DMS 273 treated with DMSO at 0.1 percent for 48 hours (cell line): ENCODE measurements at places on chromosomes 1 and 21.

GRCh38 chr1:21559788-21560567 is 50.8 kb downstream of the ALPL start:
- DNase-seq, result no peak

- no peak for DNase-seq
These were observed 49.2 kb upstream of the TACSTD2 start for GRCh38 chr1:58626293-58626692.

DNA sequence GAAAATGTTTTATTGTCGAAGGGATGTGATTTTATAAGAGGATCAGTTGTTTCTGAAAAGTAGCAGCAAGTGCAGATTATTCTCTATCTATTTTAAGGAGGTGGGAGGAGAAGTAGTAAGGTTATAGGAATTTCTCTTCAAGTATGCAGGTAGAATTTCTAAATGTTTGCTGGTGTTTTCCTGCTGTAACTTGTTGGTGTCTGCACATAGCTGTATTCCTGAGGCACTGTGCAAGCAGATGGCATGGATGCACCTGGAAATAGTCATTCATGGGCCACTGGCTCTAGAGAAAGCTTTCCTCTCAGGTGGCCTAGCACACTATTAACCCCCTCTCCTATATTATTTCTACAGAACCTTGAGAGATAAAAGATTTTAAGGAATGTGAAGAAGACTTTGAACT is 30.3 kb upstream of the PODN start:
- no peak for DNase-seq

- no peak for DNase-seq
These were observed 65.5 kb downstream of the LTN1 start for GRCh38 chr21:28927130-28927529.

DNA sequence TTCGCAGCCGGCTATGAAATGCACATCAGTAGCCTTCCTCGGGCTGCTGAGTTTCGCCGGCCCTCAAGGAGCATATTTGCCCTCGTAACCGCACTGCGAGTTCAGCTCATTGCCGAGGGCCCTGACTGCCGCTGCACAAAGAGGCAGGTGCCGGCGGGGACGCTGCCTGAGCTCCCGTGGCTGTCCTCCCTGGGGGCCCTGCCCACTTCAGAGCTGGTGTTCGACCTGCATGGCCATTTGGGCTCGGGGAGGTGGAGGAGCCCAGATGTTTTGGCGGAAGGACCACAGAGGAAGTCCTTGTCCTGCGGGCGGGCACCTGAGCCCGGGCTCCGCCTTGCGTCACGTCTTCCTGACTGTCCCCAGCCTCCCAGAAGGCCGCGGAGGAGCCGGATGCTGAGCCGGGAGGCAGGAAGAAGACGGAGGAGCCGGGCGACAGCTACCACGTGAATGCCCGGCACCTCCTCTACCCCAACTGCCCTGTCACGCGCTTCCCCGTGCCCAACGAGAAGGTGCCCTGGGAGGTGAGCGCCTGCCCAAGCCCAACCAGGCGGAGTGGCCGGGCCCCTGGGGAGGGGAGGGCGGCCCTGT is 29.9 kb upstream of the LRRC3 start:
- DNase-seq, result no peak

- no peak for DNase-seq
These were observed 46.7 kb downstream of the OLIG1 start for GRCh38 chr21:33116676-33117075.

DNA sequence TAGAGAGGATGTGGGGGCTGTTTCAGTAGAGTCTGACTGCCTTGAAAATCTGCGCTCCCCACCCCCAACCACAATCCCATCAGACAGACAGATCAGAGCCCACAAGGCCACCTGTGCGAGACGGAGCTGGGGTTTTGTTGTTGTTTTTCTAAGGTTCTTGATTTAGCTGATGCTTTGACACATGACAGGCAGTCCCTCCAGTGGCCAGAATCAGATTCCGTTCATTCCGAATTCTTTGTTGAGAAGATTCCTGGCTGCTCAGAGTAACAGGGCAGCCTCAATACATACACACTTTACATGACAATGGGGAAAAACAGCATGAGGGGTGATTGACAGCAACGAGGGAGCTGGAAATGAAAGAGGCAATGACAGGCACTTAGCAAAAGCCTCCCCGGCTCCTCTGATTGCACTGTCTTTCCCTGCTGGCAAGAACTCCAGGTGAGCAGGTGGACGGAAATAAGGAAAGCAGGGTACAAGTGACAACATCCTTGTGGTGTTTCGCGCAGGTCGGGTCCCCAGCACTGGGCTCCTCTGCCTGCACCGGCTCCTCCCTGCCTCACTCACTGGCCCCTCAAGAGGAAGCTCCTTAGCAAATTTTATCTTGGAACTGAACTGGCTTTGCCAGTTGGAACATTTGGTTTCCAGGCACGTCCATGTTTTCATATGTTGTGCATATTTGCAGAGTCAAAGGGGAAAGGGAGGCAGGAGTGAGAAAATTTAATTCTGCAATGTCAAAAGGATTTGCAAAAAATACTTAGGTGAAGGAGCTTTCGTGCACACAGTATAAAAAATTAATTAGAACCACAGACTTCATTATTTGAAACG is 148.7 kb downstream of the PGBD5 start:
- DNase-seq, result no peak

DNA sequence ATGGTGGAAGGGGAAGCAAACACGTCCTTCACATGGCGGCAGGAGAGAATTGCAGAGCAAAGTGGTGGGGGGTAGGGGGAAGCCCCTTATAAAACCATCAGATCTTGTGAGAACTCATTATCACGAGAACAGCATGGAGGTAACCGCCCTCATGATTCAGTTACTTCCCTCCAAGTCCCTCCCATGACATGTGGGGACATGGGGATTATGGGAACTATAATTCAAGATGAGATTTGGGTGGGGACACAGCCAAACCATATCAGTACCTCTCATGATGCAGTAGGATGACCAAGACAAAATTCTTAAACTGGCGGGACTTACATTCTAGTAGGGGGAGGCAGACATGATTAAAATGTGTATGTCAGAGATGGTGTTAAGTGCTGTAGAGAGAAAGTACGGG is 38.8 kb downstream of the WNT4 start:
- no peak for DNase-seq

DNA sequence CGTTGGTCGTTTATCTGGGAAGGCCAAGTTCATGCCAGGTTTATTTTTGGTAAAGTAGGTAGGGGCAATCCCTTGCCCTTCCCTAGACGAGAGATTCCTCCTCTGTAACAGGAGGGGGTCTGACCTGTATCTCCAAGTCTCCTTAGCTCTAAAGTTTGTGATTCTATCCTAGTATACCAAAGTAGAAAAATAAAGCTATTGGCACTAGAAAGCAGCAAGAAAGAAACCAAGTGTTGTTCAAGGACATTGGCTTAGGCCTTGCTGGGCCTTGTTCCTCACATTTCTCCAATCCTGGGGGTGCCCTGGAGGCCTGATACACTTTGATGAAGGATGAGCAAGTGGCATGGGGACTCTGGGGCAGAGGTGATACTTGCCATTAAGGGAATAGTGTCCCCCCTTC is 814 bp downstream of the MTARC2 start:
- DNase-seq, result no peak

- DNase-seq, result no peak
These were observed 80.3 kb downstream of the NFIA start for GRCh38 chr1:61162520-61163258.

- no peak for DNase-seq
These were observed 64.8 kb downstream of the TP53BP2 start for GRCh38 chr1:223780949-223781348.

DNA sequence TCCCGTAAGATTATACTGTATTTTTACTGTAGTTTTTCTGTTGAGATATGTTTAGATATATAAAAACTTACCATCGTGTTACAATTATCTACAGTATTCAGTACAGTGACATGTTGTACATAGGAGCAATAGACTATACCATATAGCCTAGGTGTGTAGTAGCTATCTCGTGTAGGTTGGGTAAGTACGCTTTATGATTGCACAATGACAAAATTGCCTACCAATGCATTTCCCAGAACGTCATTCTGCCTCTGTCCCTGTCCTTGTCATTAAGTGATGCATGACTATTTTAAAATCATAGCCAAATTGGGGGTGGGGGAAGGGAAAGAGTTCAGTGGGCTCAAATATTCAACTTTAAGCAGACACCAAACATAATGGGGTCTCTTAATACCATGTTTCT is 233.8 kb upstream of the TMEM51 start:
- DNase-seq, result no peak

GRCh38 chr1:15736892-15737261 is 819 bp downstream of the SLC25A34 start:
- DNase-seq, result no peak

GRCh38 chr1:172390683-172391551 is 29.6 kb upstream of the C1orf105 start:
- DNase-seq, result no peak

GRCh38 chr1:102103646-102104045 is 106.9 kb upstream of the OLFM3 start:
- DNase-seq, result no peak

DNA sequence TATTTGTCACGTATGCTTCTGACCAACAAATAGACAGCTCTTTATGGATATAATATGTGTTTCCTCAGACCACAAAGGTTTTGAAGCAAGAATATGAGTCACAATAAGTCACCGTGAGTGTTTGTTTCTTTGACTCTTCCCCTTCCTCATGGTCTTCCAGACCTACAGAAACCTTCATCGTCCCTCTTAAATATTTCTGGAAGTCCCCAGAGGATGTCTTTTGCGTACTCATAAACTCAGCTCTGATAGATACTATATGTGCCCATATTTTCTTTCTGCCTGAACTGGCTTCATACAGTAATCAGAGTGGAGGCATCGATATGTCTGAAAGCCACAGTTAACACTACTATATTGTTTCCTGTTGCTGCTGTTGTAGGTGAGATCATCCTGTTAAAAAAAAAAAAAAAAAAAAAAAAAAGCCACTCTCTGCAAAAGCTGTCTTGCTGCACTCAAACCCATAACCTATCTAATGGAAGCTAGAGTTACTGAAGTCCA is 38.4 kb downstream of the ADAMTS1 start:
- no peak for DNase-seq

DNA sequence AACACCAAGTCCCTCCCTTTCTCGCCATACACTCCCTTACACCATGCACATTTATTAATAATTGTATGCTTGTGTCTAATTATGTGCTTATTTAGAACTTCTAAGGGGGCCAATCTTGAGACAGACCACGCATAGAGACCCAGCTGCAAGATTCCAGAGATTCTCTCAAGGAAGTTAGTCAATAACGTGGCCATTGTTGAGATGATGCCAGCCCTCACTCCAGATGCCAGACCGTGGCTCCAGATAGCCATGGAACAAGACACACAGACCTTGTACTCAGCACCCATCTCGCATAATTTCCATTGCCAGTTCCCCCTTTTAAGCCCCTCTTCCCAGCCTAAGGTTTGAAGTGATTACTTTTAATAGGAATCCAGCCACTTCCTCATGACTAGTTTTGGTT is 62.4 kb downstream of the DIRAS3 start:
- no peak for DNase-seq

GRCh38 chr1:147444381-147444780 is 96.9 kb upstream of the BCL9 start:
- no peak for DNase-seq

DNA sequence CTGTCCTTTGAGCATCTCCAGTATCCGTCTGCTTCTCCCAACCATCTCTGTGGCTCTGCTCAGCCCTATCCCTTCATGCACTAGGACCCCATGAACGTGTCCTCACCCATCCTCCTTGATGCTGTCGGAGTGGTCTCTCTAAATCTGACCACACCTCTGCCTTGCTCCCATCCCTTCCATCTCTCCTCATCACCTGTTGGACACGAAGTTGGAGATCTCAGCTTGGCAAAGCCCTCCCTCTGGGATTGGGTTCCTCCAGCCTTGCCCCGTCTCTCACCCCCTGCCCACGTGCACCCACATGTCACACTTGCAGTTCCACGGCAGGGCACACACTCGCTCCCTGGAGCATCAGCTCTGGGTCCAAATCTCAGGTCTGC is 135.7 kb downstream of the ACTL8 start:
- DNase-seq, result no peak

GRCh38 chr1:83131692-83131955 is 867.3 kb downstream of the TTLL7 start:
- no peak for DNase-seq

DNA sequence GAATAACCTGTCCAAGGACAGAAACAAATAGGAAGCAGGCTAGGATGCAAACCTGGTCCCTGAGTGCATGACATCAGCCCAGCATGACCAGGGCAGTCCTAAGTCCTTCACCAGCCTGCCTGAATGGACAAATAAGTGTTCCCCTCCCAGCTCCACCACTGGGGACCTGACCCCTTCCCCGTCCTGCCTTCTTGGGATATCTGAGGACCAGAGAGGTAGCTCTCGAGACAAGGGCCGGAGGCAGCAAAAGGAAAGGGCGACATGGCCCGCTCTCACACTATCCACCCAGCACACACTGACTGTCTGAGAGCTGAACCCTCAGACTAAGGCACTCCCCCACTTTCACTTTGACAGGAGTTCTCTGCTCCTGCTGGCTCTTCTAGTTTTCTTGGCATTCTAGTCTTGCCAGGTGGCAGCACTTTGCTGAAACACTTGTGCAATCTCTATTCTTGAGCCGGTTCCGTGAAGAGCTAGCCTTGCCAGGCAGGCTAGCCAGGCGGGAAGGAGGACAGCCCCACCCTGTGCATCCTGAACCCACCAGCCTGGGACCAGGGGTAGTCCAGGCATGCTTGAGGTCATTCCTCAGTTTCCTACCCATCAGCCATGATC is 251.1 kb upstream of the RAB4A start:
- DNase-seq, result no peak

- DNase-seq, result no peak
These were observed 97.5 kb upstream of the CTTNBP2NL start for GRCh38 chr1:112298558-112298957.

DNA sequence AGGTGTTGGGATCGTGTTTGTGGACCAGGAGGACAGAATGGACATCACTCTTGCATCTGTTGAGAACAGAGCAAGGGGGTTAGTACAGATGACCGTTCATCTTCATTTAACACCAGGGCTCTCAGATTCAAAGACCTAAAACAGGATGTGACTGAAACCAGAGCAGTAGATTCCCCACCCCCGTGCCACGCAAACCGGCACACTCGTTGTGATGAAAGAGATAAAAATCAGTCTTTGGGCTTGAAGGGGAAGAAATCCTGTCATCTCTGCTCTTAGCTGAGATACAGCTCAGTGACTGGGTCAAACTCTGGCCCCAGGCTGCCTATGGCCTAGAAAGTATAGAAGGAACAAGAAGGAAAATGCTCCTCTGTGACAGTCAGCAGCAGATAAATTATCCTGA is 146.2 kb upstream of the KRTAP19-8 start:
- no peak for DNase-seq

DNA sequence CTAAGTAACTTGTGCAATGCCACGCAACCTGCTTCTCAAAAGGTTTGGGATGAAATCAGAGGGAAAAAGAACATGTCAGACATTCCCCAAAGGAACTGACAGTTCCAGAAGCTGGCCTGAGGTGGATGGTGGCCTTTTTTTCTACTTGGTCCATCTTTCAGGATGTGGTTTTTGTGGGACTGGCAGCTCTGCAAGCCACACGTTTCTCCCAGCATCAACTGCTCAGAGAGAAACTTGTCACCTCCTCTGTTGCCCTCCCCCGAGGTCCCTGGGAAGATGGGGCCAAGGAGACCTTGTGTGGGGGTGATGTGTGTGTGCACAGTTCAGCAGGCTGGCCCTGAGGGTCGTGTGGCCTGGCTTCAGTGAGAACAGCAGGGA is 2.5 kb upstream of the DHRS3 start:
- DNase-seq, result no peak
